ENCODE measurements at places on chromosomes 4 and X. TPM values are rescaled to one million over a fixed set of nuclear protein-coding genes. Genes with fewer than 3 reads are reported as not detected.

- no peak for DNase-seq
Observed at GRCh38 chr4:137122876-137123275, 409.4 kb downstream of the PCDH18 start.

DNA sequence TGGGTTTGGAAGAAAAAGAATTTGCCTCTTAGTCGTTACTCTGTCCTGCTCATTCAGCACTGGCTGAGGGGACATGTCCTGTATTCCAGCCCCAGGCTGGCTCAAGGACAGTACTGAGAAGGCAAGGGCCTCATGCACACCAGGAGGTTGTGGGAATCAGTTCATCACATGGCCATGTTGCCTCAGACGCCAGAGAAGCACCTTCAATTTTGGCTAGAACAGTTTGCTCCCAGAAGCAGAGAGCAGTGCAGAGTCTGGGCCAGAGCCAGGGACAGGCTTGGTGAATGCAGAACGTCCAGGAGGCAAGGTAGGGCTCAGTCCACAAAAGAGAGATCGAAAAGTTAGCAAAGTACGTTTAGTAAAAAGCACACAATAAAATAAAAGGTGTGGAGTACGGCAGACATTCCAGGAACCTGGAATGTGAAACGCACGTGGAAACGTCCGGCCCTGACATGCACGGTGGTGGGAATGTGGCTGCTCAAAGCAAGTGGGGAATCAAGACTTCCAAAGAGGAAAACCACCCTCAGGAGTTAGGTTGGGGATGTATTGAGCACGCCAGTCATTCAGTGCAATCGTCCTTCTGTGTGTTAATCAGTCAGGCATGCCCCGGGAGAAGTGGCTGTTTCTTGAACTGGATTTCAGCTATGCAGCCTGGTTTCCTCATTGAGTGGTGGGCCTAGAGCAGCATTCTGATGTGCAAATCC is 1.2 kb upstream of the SLC2A9 start:
- DNase-seq: no peak

DNA sequence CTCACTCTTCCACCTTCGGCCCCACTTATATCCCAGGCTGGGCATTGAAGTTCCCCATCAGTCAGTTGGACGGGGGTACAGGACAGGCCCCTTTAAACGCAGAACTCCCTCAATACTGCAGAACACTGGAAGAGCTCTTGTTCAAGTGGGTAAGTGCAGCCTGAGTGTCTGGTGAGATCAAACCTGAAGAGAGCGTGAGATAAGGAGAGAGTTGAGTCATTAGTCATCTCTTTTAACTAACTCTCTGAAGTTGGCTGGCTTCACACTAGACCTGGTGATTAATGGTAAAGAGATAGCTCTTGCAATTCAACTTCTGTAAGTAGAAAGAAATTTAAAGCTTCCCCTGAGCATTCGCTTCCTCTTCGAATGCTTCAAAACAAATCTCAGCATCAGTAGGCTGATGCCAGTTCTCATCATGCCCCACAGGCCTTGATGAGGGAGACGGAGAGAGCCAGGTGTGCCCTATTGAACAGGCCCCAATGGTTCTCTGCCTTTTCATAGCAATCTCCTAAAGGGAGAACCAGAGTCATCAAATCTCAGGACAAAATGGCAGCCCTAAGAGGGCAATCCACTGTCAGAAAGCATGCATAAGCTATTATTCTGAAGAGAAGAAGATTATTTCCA is 41.0 kb upstream of the JADE1 start:
- no peak for DNase-seq

GRCh38 chr4:22670956-22671355 is 21.8 kb upstream of the GBA3 start:
- no peak for DNase-seq

DNA sequence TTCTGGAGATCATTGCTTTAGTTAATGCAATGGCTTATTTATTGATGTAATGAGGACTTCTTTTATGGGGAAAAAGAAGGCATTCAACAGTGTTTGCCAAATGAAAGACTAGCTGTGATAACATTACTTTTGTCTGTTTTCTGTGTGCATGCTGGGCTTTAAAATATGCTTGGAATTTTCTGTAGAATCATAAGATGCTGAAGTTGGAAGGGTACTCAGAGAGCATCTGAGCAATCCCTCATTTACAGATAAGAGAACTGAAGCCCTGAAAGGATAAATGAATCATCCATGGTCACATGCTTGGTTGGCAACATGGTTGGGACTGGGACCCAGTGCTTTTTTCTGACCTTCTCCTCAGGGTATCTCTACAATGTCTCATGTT is 31.4 kb upstream of the PITX2 start:
- DNase-seq: no peak

DNA sequence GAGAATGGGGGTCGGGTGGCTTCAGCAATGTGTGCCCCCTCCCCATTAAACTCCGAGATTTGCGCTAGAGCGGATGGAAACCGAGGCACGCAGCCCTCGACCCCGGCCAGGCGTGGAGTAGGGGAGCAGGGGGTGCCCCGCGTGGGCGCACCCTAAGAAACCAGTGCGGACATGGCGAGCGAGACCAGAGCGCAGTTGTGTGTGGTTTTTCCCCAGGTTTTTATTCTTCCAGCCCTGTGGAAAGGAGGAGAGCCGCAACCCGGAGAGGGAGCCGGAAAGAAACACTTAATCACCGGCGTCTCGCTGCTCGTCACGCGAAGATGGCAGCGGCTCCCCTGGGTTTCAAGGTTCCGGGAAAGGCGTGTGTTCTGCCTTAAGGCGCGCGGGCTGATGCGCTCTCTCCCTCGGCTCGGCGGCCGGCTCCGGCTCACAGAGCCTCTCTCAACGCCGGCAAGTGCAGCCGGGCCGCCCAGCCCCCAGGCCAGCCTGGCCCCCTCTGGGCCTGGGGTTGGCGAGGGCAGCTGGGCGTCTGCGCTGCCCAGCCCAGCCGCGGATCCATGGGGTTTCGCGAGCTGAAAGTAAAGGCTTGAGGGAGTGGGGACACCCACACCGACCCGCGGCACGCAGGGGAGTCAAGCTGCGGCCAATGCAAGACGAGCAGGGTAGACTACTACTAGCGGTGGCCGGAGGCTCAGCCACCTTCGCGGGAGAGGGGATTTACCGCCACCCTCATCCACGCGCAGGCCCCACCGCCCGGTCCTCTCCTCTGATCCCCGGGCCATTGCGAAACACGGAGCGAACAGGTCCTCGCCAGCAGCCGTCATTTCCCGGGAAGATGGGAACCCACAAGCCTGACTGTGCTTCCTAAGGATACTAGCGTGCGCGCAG is 74.0 kb upstream of the BCOR start:
- DNase-seq: no peak

DNA sequence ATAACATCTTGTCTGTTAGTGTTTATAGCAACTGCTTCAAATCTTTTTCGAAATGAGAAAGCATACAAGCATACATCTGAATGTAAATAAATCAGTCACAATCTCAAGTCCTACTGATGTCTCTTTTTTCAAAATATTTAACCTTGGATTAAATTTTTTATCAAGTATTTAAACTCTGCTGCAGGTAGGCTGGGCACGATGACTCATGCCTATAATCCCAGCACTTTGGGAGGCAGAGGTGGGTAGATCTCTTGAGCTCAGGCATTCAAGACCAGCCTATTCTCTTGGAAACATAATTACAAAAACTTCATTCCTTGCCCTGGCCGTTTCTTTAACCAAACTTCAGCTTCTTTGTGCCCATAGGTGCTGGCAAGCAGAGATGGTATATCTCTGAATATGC is 540.3 kb upstream of the GALNT7 start:
- no peak for DNase-seq

Gene DMRTC1
- total RNA-seq: not detected

Gene TREX2
- 0.69 TPM for total RNA-seq

Gene GJB1
- total RNA-seq: not detected

Gene TRMT44
- total RNA-seq: 28.3 TPM
